Hepatic stellate cell (primary cell): ENCODE measurements at places on chromosomes 4 and X.

GRCh38 chr4:72063726-72064125 lies 31.9 kb downstream of the NPFFR2 start:
- no peak for DNase-seq

- no peak for DNase-seq
These were observed 15.5 kb downstream of the PRRG1 start for GRCh38 chrX:37364666-37365065.

GRCh38 chrX:102345916-102346315 lies 93.9 kb downstream of the NXF2B start:
- peak; percentile 16 for DNase-seq

- DNase-seq, result no peak
These were observed 40.0 kb downstream of the RBPJ start for GRCh38 chr4:26360864-26361263.

DNA sequence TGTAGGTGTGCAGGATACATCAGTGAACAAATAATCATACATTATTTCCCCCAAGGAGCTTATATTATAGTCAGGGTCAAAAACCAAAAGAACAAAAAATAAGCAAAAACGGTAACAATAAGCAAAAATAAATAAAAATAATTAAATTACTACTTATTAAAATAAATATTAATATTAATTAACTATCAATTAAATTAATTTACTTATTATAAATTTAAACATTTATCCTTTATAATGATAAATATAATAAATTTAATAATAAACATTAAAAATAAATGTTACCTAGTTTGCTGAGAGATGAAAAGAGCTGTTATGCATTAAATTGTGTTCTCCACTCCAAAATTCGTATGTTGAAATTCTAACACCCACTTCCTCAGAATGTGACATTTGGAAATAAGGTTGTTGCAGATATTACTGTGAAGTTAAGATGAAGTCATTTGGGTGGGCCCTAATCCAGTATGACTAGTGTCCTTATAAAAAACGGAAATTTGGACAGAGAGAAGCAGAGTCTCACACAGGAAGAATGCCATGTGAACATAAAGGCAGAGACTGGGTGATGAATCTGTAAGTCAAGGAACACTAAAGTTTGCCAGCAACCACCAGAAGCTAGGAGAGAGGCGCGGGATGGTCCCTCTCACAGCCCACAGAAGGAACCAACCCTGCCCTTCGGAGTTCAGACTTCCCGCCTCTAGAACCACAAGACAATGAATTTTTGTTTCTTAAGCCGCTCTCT lies 67.2 kb upstream of the IBSP start:
- no peak for DNase-seq

DNA sequence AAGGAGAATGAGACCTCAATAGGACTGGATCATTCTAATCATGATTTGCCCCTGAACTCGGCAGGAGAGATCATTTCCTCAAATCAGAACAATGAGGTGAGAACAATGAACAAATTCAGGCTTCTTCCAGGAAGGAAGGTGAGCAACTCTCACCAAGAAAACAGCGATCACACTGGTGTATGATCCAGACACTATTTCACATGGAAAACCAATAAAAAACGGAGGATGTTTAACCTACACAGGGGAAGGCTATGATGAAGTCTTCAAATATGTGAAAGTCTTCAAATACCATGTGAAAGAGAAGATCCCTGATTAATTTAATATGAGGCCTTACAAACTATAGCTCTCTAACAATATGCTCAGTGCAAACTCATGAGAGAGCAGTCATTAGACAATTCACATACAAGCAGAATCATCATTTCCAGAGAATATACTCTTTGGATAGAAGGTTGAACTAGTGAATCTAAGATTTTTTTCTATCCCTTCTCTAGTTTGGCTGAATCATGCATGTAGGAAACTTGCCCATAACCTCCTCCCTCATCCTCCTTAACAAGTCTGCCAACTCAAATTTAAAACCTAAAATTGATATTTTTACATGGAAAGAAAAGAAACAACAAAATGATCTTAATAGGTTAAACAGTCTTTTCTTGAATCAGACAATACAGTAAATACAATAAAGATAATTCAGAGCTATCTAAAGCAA lies 122.5 kb downstream of the ADAMTS3 start:
- DNase-seq, result no peak

- peak; percentile 49 for DNase-seq
These were observed 111.3 kb upstream of the LNX1 start for GRCh38 chr4:53702334-53703266.

GRCh38 chr4:118850488-118851173 lies 14.7 kb upstream of the SEC24D start:
- DNase-seq, result no peak

DNA sequence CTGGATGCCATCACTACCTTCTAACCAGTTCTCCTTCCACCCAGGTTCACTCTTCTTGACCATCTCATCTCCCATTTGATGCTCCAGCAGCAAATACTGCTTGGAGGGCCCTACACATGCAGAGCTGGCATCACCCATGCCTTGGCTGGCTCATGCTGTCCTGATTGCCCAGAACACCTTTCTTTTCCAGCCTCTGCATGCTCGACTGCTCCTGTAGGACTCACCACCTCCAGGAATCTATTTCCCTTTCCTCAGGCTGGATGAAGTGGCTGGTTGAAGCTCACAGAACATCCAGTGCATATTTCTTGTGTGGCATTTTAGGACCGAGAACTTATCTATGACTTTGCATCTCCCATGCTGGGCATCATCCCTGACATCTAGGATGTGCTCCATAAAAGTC lies 148.3 kb downstream of the CPEB2 start:
- no peak for DNase-seq

DNA sequence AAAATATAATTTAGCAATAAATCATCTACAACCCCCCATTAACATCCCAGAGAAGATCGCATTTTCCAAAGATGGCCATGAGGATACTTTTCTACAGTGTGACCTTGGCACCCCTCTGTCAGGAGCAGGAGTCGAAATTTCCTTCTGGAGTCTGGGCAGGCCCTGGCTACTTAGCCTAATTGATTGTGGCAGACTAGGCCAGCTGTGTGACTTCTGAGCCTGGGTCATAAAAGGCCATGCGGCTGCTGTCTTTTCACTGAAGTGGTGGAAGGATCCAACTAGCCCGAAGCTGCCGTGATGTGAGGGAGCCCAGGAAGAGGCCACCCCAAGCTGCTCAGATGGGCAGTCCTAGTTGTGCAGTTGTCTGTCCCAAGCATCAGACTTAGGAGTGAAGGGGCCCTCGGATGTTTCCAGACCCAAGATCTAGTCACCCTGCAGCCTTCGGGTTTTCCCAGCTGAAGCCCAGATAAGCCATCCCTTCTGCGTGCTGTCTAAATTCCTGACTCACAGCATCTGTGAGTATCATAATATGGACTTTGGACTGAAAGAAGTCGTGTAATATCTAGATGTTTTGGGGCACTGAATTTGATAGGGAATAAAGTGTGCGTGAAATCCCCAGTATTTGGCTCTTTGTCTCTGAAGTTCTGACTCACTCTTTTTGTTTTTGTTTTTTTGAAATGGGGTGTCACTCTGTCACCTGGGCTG lies 21.0 kb downstream of the PDK3 start:
- DNase-seq, result no peak

DNA sequence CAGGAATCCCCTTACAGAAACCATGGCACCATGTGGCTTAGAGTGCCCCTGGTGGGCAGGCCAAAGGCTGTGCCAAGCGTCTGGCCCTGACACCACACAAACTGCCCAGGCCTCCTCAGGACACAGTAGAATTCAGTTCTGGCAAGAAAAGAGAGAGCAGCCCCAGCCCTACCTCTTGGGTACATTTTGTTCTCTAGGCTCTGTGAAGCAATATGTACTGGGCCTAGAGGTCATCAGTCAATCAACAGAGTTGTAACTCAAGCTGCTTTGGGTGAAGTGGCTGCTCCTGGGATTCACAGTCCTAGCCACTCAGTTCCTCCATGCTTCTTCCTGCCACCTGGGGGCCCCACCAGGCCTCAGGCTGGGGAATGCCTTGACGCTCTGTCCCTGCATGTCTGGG lies 158.1 kb upstream of the MAMLD1 start:
- DNase-seq, result no peak

GRCh38 chr4:612052-612748 lies 13.2 kb upstream of the PDE6B start:
- DNase-seq, result no peak

DNA sequence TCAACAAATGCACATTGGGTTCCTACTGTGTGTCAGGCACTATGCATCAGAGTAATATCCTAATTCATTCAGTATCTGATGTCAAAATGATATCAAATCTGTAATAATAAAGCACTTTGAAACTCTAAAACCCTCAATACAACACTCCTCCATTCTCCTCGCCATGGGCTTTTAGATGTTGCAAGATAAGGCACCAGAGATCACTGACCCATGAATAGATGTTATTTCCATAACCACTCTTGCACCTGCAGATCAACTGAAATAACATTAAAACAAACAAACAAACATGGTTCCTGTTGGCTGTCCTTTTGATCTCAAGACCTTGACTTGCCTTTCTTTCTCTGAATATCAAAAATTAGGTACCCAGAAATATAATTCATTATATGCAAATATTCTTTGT lies 100.2 kb downstream of the MAB21L2 start:
- no peak for DNase-seq

- peak; percentile 9 for DNase-seq
These were observed 149.9 kb downstream of the FGF16 start for GRCh38 chrX:77597090-77597489.
